ENCODE measurements at places on chromosomes 5 and 9. TPM values are rescaled to one million over a fixed set of nuclear protein-coding genes. Genes with fewer than 3 reads are reported as not detected.

WWC1 gene
- total RNA-seq, result 0.90 TPM

BTNL3 gene
- not detected for total RNA-seq

PIK3R1 gene
- 367 TPM for total RNA-seq

OR1J2 gene
- not detected for total RNA-seq

C5orf34 gene
- total RNA-seq, result 2.2 TPM

SH3RF2 gene
- 1.0 TPM for total RNA-seq

DNA sequence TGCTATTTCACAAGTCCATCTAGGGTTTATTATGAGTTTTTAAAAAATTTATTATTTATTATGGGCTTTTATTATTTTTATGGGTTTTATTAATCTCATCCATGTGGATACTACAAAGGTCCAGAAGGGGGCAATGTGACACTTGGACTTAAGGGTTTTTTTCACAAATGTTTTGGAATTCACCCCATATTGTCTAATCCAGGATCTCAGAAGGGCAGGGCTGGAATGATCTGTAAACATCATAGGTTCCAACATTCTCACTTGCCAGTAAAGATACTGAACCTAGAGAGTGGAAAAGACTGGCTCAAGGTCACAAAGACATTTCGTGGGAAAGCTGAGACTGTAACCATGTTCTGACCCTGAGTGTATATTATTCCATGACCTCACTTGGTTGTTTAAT, 35.6 kb downstream of the NIM1K start:
- no peaks in the 10 kb centered on the region for H3K36me3 ChIP-seq
- no peak overlapping the region for H3K27ac ChIP-seq
- no peak for DNase-seq
- H3K4me3 ChIP-seq, result no peak overlapping the region

DNA sequence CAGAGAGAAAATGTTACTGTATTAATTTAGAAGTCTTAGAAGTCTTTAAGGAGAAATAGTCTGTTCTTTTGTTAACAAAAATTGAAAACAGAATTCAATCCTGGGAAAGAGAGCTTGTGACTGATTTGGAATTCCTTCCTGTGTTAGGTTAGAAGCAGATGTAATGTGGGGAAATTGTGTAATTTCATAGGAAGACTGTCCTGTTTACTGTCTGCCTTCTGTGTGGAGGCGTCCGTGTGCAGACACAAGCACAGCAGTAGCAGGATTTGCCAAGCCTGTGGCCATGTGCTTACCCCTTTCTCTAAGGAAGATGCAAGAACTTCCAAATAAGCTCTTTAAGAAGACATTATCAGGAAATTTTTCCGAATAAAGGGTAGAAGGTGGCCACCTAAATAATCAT, 36.7 kb upstream of the F2R start:
- no peaks in the 10 kb centered on the region for H3K36me3 ChIP-seq
- no peak overlapping the region for H3K4me3 ChIP-seq
- H3K4me1 ChIP-seq, result peaks cover 4% of the 10 kb centered on the region
- H3K27me3 ChIP-seq, result no peaks in the 10 kb centered on the region
- no peak overlapping the region for H3K27ac ChIP-seq
- DNase-seq, result no peak

- H3K36me3 ChIP-seq, result no peaks in the 10 kb centered on the region
- H3K4me3 ChIP-seq, result no peak overlapping the region
- H3K27ac ChIP-seq, result no peak overlapping the region
- DNase-seq, result no peak
Observed at GRCh38 chr5:40494631-40495236, 185.0 kb upstream of the PTGER4 start.

DNA sequence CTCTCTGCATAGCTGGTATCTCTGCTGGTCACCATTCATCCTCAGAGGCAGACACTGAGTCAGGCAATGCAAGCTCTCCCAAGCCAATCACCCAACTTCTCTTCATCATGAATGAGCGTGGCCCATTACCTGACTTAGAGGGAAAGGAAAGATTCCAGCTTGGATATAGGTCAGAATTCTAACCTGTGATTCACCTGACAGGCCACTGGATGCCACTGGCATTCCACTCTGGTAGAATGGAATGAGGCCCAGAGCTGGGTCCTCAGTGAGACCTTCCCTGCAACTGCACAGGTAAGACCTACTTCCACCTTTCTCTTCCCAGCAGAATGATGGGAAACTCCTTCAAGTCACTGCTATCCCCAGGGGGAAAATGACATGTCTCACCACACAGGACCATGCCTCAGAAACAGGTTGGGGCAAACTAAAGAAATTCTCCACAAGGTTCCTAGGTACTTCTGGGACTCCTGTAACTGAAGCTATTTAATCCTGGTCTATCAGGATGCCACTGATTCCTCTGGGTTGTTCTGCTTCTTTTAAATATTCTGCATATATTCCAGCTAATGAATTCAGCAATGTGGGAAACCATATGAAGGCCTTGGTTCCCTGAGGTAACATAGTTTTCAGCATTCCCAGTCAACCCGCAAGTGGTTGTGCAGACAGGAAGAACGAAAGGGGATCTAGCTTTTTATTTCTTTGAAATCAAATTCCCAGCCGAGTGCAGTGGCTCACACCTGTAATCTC, 62.0 kb downstream of the SUSD1 start:
- no peak overlapping the region for H3K27ac ChIP-seq
- H3K36me3 ChIP-seq, result no peaks in the 10 kb centered on the region
- no peaks in the 10 kb centered on the region for H3K4me1 ChIP-seq
- H3K4me3 ChIP-seq, result no peak overlapping the region
- no peaks in the 10 kb centered on the region for H3K27me3 ChIP-seq

All from tibial nerve (tissue), 4 donors.